Karpas-422 (cell line): ENCODE measurements at places on chromosomes 16 and 17. TPM values are rescaled to one million over a fixed set of nuclear protein-coding genes. Genes with fewer than 3 reads are reported as not detected.

Gene SLC47A2
- total RNA-seq: not detected in 2 replicates

Gene ALDH3A1
- total RNA-seq: not detected in 2 replicates

Gene VPS9D1
- total RNA-seq: 4.8 and 5.6 TPM in 2 replicates

Gene RNF166
- total RNA-seq: 16.9 and 27.1 TPM in 2 replicates

Gene MT1H
- total RNA-seq: 4.6 TPM in 1 of 2 replicates, not detected in the other

Gene ZSCAN10
- not detected in 2 replicates for total RNA-seq

Gene ANKFN1
- not detected in 2 replicates for total RNA-seq

Gene CCDC200
- not detected in 2 replicates for total RNA-seq

Gene DNAH9
- not detected in 2 replicates for total RNA-seq

Gene CCL7
- not detected in 2 replicates for total RNA-seq

Gene HS3ST2
- not detected in 2 replicates for total RNA-seq

Gene HSPB9
- 0.29 and 0.37 TPM in 2 replicates for total RNA-seq

Gene CACNG1
- total RNA-seq: not detected in 2 replicates

Gene CIITA
- 66.2 and 96.5 TPM in 2 replicates for total RNA-seq

Gene WNT9B
- total RNA-seq: not detected in 2 replicates

Gene PYDC1
- total RNA-seq: not detected in 2 replicates

Gene GNG13
- not detected in 2 replicates for total RNA-seq

Gene PRR35
- total RNA-seq: not detected in 2 replicates

Gene TPSAB1
- not detected in 2 replicates for total RNA-seq

Gene IL34
- total RNA-seq: not detected in 2 replicates

Gene CHTF8
- total RNA-seq: 87.0 and 98.5 TPM in 2 replicates

Gene TBC1D3G
- total RNA-seq: not detected in 2 replicates

Gene TMED6
- 1.8 TPM in 1 of 2 replicates, not detected in the other for total RNA-seq

Gene KRTAP4-3
- not detected in 2 replicates for total RNA-seq

Gene ZNF423
- not detected in 2 replicates for total RNA-seq

Gene EVI2B
- 0.76 and 5.0 TPM in 2 replicates for total RNA-seq

Gene SPNS2
- total RNA-seq: not detected in 2 replicates

Gene SLC52A1
- total RNA-seq: not detected in 2 replicates

Gene CRHR1
- not detected in 2 replicates for total RNA-seq

Gene RUNDC3A
- 1.5 and 2.3 TPM in 2 replicates for total RNA-seq

Gene ADAD2
- not detected in 2 replicates for total RNA-seq

Gene PLEKHH3
- 6.7 and 7.0 TPM in 2 replicates for total RNA-seq

Gene TEKT5
- total RNA-seq: 1.6 and 2.6 TPM in 2 replicates

Gene ABCA9
- not detected in 2 replicates for total RNA-seq

Gene RAB37
- 0.07 TPM in 1 of 2 replicates, not detected in the other for total RNA-seq

Gene LPCAT2
- total RNA-seq: not detected in 2 replicates

Gene RNF222
- not detected in 2 replicates for total RNA-seq
